Stimulated activated CD4-positive, alpha-beta T cell treated with anti-CD3 and anti-CD28 coated beads, Interleukin-1b, Interleukin-23, amount 100 ng/mL, for 4 hours (primary cell): ENCODE measurements at places on chromosomes 1 and 21.

DNA sequence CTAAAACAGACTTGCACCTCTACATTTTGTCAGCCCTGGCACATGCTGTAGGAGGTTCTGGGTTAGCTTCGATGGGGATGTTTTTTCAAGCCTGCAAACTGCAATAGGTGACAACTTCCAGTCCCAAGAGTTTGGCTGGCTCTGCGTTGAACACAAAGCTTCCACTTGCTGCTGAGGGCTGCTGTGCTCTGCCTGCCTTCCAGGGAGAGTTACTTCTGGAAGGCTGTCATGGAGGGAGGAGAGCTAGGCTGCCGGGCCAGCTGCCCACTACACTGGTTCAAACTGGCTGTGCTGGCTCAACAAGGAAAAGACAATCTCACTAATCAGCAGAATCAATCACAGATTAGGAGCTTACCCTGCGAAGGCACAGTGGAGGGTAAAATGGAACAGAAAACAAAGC is 46.7 kb upstream of the PPP2R5A start:
- DNase-seq: no peak

- no peak for DNase-seq
These were observed 38.6 kb downstream of the ALG6 start for GRCh38 chr1:63405987-63406386.

- peak; percentile 18 for DNase-seq
These were observed 17.9 kb upstream of the MIIP start for GRCh38 chr1:12001249-12001917.

DNA sequence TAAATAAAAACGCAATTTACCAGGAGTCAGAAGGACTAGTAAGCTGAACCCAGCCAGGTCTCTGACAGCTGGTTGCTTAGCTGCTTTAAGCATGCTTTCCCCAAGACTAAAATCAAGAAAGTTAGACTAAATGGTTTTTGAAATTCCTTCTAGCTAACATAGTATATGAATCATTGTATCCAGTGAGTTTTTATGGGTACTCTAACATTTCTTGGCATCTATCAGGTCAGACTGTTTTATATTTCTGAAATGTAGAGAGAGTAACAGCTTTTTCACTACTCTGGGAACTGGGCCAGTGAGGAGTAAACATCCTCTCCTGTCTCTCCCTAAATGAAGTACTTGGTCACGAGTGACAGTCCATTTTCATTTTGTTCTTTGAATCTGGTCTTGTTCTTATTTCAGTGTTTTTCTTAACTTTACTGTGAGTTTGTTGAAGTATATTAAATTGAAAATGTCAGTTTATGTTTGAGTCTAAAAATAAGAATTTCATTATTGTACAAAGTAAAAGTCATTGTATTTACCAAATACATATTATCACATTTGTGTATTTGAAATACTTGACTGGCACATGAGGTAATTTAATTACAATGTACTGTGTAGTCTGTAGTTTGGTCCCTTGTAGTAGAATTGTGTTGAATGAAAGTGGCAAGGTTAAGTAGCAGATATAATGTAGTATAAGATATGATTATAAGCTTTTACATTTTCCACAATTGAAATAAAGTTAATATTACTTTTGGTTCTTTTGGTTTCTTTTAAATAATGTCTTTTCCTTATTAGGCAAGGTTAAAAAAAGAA is 47.6 kb downstream of the PKN2 start:
- DNase-seq: no peak

DNA sequence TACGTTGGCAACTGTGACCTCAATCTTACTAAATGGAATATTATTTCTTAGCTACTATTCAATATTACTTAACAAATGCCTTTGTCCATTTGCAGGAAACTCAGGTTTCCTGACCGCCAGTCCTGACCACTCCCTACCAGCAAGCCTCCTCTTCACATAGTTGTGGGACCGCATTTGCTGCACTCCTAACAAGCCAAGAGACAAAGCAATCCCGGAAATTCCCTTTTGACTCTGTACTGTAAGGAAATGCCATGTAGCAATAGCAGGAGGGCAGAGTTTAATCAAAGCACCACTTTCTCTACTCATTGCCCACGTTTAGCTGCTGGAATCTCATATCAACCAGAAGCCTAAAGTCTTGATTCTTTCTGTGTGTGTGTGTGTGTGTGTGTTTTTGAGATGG is 28.1 kb upstream of the ACBD6 start:
- DNase-seq: no peak

GRCh38 chr1:196152086-196152485 is 456.2 kb downstream of the KCNT2 start:
- DNase-seq: no peak

DNA sequence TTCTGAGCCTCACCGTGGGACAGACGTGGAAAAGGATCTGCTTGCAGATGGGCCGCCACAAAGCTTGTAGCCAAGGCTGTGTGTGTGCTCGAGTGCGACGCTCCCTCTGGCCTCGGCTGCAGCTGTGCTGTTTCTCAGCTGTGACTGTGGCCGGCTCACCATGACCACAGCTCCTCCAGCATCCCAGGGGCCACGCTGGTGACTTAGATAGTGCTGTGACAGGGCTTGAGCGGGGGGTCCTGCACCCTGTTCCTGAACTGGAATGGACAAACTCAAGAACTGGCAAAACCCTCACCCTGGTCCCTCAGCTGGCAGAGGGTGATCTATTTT is 17.4 kb upstream of the ACTRT2 start:
- DNase-seq: no peak

- no peak for DNase-seq
These were observed 5.2 kb downstream of the PADI1 start for GRCh38 chr1:17210176-17210575.

DNA sequence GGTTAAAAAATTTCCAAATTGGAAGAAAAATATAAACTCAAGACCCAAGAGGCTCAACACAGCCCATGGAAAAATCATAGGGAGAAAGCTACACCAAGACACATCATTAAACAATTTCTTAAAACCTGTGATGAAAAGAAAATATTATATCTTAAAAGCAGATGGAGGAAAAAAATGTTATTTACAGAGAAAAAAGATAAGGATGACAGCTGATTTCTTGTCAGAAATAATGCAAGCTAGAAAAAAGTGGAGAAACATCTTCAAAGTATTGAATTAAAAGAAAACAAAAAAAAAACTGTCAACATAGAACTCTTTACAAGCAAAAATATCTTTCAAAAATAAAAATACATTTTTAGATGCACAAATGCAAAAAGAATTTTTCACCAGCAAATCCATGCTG is 930.5 kb downstream of the ADGRL2 start:
- DNase-seq: no peak

- DNase-seq: no peak
These were observed 10.8 kb upstream of the EXTL1 start for GRCh38 chr1:26010825-26011224.

- DNase-seq: no peak
These were observed 187.8 kb downstream of the ETS2 start for GRCh38 chr21:38993561-38993960.

DNA sequence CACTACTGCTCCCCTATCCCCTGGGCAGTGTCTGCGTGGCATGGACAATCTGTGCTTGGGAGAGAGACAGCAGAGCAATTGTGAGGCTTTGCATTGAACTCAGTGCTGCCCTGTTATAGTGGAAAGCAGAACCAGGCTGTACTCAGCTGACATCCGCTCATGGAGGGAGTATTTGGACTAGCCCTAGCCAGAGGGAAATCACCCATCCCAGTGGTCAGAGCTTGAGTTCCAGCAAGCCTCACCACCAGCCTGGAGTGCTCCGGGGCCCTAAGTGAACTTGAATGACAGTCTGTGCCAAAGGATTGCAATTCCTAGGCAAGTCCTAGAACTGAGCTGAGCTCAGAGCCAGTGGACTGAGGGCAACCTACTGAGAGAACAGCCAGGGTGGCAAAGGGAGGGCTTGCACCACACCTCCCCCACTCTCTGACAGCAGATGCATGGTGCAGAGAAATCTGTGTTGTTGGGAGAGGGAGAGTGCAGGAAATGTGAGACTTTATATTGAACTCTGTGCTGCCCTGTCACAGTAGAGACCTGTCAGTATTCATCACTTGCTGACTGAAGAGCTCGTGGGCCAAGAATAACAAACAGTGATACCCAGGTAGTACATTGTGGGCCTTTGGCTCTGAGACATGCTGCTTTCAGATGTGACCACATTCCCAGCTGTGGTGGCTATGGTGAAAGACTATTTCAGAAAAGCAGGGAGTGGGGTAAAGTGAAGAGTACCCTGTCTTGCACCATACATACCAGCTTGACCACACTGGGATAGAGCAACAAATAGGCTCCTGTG is 107.7 kb upstream of the SLC5A9 start:
- DNase-seq: no peak
